T1000 (cell line): ENCODE measurements at places on chromosomes 2 and 18.

DNA sequence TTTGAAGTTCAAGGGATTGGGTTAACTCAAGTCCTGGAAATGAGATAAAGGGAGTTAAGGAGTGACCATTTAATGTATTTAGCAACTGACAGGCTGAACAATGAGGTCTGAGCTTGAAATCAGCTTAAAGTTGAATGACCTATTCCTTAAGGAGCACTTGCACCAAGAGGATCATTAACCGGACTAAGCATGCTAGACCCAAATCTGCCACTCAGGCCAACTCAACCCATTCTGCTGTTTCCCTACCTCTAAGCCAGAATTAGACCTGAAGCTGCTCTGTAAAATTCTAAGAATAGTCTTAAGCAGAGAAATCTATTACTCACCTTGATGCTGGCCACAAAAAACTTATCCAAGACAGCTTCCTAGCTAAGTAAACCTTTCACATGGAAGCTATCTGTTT, 59.8 kb downstream of the SPRED2 start:
- DNase-seq = no peak

- DNase-seq = no peak
Observed at GRCh38 chr2:164560181-164560792, 61.0 kb downstream of the GRB14 start.

DNA sequence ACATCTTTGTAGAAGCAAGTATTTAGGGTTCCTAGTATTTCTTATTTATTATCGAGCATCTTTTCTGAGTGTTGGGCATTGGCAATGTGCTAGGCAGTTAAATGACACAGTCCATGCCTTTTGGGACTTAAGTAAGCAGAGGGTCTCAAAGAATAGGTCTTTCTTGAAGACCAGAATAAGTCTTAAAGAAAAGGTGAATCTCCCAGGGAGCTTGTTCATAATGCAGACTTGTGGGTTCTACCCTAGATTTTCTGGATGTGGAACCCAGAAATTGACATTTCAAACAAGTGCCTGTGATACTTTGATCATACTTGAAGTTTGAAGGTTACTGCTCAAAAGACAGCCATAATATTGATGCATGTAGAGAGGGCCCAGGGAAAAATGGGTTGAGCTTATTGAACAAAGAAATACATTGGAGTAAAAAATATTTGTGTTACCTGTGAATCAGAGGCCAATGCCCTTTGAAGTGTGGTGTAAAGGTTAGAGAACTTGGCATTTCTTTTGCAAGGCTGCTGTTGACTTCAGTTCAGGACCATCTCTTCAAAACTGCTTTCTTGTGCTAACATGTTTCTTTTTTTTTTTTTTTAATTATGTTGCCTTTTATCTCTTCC, 24.4 kb downstream of the RPL37A start:
- no peak for DNase-seq

- no peak for DNase-seq
Observed at GRCh38 chr2:157748371-157749142, 119.9 kb upstream of the ACVR1C start.

DNA sequence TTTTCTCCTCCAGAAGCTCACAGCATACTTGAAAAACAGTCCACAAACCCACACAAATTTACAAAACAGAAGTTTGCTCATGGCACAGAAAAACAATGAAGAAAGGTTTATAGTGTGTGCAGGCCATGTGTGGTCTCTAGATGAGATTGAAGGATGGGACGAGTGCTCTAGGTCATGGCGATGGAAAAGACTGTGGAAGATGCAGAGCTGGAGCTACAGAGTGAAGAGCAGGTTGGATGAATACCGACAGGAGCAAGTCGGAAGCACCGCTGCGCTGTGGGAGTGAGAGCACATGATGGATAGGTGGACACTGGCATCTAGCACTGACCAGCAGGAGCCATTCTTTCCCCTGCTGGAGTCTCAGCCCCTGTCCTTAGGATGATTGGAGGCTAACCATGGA, 534.7 kb upstream of the RAB6C start:
- no peak for DNase-seq

DNA sequence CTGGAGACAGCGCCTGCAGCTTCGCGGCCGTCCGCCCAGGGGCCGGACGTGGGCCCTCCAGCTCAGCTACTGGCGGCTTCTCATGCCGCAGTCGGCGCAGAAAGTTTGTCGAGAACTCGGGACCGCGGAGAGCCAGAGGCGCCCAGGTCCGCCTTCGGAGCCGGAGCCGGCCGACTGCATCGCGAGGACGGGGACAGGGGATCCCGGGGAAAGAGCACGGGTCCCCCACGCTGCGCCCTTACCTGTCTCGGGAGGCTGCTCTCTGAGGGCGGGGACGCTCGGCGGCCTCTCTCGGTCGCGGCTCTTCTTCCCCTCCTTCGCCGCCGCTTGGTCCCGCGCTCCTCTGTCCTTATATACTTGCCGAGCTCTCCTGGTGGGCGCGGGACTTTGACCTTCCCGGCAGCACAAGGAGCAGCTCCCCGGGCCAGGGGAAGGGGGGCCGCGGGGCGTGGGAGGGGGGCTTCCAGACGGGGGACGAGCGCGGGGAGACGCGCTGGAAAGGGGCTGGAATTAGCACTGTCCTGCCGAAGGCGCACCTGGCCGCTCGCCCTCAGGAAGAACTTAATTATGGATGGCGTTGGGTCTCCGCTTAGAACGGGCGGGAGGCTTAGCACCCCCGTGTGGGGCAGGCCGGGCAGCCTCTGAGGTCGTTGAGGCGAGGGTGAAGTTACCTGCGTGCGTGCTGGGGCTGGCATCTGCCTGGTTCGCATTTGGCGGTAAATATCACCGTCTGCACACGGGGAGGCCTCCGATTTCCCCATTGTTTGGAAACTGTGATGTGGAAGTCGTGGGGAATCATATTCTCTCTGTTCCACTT, at the start of gene POMC:
Gene POMC, minus strand, starts transcription at position 325 of the 817 bp plus-strand sequence. CDS start 3,808 bp downstream, outside the sequence.
- DNase-seq = no peak

DNA sequence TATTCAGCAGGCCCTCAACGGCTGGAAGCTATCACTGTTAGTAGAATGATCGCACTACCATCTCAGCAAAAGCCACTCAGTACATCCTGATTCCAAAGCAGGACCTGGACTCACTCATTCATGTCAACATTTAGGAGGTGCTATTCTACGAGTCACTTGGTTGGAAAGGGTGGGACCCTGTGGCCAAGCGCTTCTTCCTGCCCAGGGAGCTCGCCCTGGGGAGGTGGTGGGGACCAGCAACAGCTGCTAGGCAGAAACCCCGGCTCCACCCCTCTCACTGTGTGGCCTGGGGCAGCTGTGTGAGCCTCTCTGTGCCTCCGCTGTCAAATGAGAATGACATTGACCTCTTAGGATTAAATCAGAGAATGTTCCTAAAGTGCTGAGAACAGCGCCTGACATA, 231.4 kb downstream of the EIPR1 start:
- DNase-seq = no peak

- DNase-seq = no peak
Observed at GRCh38 chr18:48656176-48656575, 117.3 kb downstream of the CTIF start.

DNA sequence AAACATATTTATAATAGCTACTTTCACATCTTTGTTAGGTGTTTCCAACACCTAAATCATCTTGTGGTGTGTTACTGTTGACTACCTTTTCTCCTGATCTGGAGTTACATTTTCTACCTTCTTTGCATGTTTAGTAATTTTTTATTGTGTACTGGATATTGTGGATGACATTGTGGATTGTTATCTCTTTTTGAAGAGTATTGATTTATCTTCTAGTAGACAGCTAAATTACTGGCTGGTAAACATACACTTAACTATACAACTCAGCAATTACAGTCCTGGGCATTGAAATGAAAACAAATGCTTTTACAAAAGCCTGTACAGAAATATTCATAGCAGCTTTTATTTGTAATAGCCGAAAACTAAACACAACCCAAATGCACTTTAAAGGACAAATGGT, 150.8 kb downstream of the PTRHD1 start:
- no peak for DNase-seq

GRCh38 chr2:52810460-52810859, 957.1 kb upstream of the CHAC2 start:
- DNase-seq = no peak

DNA sequence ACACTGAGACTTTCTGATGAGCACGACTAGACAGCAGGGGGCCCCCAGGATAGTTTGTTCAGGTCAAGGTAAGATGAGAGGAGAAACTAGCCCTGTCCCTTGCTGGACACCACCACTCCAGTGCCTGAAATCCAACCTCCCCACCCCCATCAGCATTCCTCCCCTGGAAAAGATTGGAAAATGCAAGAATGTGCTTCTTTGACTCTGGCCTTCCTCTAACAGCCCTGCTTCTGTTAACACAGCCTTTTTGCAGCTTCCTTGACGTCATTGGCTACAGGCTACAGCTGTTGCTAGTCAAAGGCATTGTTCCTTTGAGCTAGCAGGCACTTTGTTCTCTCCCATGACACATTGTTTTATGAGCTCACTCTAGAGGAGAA, 20.1 kb upstream of the LTBP1 start:
- no peak for DNase-seq

DNA sequence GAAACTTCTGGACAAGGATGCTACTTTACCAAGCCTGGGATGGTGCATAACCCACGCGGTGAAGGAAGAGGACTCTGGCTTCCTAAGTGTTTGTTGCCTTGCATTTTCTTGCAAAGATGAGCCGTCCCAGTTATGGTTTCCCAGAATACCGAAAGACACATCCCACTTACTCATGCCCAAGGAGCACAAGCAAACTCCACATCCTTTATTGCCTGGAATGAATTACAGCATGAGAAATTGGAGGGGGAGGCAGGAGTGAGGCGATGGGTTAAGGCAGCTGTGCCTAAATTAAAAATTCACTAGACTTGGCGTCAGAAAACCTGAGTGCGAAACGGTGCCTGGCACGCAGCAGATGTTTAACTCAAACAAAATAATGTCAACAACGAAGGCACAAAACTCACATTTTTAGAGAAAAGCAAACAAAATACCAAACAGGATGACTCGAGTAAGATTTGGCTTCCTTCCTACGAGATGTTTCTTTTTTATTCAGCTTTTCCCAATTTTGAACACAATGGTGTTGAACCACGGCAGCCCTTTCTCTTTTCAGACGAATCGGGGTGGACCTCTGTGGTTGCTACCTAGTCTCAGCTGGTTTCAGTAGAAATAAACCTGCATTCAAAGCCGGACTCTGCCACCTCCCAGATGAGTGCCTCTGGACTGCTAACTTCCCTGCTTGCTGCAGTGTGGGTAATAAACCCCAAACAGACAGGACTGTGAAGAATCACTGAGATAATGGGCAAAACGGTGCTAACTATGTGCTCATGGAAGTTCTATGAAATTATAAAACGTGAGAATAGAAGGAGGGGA, 100.3 kb upstream of the NCK2 start:
- DNase-seq = no peak
